ENCODE measurements at places on chromosomes 1 and 21.

GRCh38 chr1:77926561-77927357, 38.3 kb downstream of the NEXN start:
- no peak for DNase-seq

GRCh38 chr1:167013108-167013929, 24.2 kb downstream of the MAEL start:
- DNase-seq, result no peak

- DNase-seq, result no peak
Observed at GRCh38 chr1:212013672-212014071, 21.7 kb downstream of the INTS7 start.

GRCh38 chr21:37639756-37640155, 273.2 kb downstream of the DYRK1A start:
- no peak for DNase-seq

DNA sequence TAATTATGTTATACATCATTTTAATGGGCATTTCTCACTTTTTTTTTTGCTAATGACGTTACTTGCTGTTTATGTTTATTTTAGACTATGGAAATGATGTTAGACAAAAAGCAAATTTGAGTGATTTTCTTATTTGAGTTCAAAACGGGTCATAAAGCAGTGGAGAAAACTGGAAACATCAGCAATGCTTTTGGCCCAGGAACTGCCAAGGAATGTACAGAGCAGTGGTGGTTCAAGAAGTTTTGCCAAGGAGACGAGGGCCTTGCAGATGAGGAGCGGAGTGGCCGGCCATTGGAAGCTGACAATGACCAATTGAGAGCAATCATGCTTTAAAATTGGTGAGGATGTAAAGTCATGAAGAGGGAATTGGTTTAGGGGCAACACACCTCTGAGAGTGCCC, 32.1 kb upstream of the KCNE2 start:
- DNase-seq, result no peak

- DNase-seq, result no peak
Observed at GRCh38 chr1:169601096-169601881, 15.0 kb upstream of the F5 start.

GRCh38 chr1:57204942-57205787, 218.7 kb downstream of the DAB1 start:
- DNase-seq, result no peak

DNA sequence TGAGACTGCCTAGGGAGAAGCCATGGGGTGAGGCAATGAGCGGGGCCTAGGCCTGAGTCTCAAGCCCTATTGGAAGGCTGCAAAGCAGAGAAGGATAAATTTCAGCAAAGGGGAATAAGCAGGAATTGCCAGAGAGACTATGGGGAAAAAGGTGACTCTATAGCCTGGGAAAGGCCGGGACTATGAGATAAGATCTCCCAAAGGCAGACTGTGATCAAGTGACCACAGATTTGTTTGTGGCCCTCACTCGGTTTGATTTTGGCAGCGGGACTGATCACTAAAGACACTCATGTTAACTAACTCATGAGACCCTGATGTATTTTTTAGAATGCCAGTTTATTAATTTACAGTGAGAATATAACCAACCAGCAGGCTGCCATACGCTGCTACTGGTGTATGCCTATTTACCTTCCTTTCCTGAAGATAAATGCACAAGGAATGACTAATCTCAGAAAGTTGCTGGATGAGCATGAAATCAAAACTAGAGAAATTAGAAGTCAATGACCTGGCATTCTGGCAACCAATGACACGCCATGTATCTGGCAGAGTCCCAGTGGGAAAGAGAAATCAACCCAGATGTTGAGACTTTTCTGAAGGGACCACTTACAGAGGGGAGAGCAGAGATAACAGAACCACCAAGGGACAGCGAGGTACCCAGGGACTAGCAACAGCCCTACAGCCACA, 4.3 kb downstream of the HSF2BP start:
- DNase-seq, result no peak

GRCh38 chr1:199302554-199302953, 663.7 kb downstream of the PTPRC start:
- no peak for DNase-seq

DNA sequence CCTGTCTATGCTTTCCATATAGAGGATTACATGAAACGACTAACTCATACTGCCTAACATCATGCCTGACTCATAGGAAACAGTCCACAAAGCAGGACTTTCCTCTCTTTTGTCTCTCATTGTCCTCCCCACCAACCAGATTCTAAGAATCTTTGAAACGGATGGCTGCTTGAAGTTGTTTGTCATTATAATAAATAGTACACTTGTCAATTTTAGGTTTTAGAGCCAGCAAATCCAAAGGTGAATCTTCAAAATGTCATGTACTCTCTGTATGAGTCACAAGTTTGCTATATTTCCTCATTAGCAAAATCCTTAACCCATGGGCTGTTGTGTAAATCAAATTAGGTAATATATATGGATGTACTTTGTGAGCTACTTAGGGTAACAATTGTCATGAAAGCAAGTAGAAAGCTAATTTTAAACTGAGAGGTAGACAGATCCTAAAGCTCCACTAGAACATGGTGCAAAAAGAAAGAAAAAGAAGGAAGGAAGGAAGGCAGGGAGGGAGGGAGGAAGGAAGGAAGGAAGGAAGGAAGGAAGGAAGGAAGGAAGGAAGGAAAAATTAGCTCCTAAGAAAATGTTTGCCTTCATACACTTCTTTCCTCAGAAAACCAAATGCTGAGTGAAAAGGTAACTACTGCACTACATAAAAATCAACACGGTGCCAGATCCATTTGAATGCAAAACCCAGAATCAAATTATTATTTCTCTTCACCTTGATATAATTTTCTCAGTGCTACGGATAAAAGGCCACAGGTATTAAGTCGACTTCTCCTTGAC, 129.5 kb upstream of the PRMT6 start:
- DNase-seq, result no peak

DNA sequence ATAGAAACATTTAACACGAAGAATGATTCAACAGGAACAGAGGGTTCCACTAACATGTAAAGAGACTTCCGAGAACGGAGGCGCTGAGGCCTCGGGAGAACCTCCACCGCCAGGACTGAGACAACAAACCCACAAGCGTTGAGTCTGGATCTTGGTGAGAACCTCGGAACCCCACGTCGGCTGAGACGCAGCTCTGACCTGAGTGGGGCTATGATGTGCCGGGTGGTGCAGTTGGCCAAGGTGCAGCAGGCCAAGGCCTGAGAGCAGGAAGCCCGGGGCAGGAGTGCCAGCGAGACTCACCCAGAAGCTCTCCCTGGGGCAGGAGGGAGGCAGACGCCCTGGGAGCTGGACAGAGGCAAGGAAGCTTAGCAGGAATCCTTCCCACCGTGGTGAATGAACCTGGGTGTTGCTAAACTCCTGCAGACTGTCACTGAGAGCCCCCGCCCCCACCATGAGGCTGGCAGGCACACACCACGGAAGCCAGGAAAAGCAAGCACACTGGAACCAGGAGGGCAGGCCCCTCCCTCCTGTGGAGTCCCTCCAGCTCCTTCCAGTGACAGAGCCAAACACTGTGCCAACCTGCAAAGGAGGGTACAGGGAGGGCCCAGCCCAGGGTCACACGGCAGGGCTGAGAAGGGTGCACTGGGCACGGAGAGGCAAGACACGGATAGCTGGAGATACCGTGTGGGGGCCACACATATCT, 34.8 kb downstream of the WDR4 start:
- DNase-seq, result no peak

DNA sequence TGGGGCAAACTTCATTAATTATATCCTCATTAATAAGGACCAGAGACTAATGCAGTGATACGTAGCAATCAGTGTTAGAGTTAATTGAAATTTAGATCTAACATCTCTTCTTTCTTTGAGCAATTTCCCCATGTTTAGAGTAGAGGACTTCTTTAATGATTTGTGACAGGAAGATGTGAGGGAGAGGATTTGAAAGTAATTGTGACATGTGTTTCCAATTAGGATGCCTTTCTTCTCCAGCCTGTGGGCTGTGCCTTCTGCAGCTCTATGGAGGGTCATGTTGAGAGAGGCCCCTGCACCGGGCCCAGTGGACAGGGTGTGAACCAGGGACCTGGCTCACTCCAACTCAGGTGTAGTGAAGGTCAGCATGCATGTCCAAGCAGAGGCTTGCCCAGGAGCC, 103.0 kb downstream of the GREM2 start:
- no peak for DNase-seq

DNA sequence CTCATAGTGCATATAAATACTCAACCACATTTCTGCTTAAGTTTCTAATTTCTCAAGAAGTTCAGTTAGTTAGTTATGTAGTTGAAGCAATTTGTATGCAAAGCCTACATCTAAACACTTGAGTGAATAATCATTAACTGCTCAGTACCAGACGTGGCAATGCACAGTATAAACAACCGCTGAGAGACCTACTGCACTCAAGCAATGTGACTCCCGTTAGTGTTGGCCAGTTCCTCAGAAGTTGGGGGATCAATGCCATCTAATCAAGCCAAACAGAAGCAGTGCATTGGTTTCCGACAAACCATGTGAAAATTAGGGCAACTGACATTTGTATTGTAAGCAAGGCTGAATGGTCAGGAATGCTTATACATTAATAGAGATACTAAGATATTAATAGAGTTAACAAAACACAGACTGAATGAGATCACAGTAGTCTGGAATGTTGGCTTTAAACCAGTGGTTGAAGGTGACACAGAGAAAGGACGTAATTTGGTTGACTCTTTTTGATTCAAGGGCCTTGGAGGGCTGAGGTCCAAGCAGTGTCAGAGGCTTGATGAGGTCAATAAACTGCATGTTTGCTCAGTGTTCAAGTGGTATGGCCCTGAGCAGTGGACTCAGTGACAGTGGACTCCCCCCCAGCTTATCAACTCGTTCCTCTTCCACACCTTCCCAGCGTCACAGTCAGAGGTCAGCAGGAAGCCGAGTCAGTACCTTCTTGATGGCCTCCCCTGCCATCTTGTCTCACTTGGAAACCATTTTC, 255.5 kb downstream of the CTH start:
- no peak for DNase-seq

DNA sequence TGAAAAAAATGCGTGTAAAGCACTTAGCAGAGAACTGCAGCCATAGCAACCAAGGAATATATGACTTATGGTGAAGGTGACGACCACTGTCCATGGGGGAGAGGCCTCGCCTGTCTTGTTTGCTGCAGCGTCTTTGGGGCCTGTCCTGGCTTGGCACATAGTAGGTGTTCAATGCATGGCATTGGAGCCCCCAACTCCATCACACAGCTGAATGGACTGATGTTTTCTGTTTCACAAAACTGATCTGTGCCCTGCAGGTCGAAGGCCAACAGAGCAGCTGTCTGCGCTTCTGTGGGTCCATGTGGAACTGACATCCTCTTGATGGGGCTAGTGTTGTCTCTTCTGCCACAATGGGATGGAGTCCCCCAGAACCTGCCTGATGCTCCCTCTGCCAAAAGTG, 296.0 kb downstream of the PTPRU start:
- DNase-seq, result no peak

GRCh38 chr1:169722779-169723178, 11.1 kb downstream of the SELE start:
- DNase-seq, result no peak

DNA sequence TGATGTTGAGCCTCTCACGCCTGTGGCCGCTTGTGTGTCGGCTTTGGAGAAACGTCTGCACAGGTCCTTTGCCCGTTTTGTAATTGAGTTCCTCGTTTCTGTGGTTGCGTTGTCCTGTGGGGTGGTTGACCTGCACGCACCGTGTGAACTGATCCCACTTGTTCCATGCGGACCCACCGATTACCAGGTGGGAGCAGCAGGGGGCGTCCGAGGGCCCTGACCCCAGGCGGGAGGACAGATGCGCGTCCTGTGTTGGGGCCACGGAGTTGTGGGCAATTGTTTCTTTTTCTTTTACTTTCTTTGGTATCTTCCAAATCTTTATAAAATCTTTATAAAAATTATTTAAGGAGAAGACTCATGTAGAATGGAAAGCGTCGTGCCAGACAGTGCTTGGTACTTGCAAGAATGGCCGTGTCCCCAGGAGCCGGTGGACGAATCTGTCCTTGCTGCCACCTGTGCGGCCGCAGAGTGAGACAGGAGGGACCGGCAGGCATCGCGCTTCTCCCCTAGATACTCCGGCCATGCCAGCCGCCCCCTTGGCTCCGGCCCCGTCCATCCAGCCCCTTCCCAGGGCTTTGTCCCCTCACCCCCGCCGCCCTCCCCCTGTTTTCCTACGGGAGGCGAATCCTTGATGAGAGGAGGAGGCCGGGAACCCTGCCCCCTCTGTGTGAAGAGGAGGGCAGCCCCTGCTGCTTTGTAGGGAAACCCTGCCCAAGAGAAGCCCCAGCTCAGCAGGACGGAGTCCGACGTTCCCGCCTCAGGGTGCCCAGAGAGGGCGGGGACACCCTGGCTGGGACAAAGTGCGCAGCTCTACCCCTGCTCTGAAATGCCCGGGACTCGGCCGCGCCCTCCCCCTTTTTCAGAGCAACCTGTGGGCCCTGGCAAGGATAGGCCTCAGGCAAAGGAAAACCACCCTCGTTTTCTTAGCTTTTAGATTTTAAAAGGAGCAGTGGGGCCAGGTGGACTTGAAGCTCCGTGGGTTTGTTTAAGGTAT, 41.7 kb downstream of the PRKCZ start:
- peak; percentile 15 for DNase-seq

GRCh38 chr1:195941314-195941713, 666.9 kb downstream of the KCNT2 start:
- no peak for DNase-seq

DNA sequence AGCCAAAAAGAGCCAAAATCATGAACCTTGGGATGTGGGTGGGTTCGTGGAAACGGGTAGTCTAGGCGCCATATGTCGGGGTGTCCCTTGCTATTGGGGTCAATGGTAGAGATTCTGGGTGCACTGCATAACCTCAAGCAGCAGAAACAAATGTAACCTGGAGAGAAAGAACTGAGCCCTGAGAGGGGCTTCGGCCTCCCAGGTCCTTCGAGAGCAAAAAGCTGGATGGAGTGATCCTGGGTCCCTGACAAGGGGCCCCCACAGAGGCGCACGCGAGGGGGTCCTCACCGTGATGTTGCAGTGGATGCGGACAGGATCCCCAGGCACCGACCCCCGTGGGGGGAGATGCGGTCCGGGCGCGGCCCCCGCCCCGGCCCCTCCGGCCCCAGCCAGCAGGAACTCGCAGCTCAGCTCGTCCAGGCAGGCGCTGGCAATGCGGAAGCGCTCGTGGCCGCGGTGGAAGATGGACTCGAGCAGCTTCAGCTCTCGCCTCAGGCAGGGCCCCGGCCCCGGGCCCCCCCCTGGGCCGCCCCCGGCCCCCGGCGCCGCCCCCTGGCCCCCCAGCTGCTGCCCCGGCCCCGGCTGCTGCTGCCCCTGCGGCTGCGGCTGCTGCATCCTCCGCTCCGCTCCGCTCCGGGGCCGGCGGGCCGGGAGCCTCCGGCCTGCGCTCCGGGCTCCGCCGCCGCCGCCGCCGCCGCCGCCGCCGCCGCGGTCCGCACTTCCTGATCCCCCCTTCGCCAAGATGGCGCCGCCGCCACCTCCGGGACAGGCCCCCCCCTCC, at the start of gene UBE2Q1:
UBE2Q1 (minus strand) TSS at position 724 of the 781 bp plus-strand sequence; CDS start at position 615, 109 bp downstream.
- no peak for DNase-seq
